ENCODE measurements at places on chromosomes 6 and 20.

DNA sequence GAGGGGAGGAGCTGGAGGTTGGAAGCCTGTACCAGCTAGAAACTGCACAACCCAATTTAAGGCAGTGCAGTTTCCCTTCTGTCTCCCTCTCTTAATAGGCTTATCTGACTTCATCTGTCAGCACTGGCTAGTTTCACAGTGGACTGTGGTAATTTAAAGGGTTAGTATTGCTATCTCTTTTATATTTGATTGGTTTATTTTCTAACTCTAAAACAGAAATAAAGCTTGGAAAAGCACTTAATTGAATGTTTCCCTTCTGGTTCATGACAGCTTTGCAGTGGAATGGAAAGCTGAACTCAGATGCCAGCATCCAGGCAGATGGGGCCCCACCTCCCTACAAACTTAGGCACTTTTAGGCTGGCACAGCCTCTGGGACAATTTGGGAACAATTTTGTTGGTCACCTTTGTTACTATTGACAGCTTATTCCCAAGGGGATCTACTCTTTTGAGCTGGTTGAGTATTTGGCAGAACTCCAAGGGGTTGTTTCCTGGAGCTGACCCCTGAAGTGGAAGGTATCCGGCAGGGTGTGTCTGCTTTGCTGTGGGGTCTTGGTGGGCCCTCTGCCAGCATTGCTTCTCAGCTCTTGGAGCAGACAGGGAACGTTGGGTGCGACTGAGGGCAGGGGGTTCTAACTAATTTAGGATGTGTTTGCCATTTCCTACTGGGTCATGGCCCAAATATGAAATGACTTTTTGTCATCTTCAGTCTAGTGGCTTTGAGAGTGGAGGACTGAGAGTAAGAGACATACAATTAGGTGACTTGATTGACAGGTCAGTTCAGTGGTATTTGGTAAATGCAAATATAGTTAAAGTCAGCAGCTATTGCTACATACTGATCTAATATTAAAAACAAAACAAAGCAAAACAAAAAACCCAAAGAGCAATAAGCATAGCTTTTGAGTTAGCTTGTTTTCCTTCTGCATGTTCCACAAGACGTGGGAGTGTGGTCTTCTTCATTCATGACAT is 9.3 kb downstream of the SH3BGRL2 start:
- DNase-seq, result no peak

- no peak for DNase-seq
These were observed 48.8 kb upstream of the PAK5 start for GRCh38 chr20:9887706-9888105.

GRCh38 chr6:150276937-150277742 is 91.7 kb upstream of the IYD start:
- no peak for DNase-seq

DNA sequence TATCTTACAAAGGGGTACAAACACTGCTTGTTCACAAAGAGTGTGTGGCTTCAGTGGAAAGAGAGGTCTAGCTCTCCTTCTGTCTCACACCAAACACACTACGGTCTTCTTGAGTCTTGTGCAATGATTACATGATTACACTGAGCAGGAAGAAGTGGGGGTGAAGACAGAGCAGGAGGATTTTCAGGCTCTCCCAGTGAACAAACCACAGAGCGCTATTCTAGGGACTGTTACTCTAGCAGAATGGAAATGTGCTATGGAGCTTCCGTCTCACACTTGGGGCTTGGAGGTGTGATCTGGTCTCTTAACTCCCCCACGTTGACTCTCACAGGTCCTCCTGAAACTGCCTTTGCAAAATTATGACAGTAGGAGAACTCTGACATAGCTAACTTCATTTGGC is 203.4 kb downstream of the MYLK4 start:
- DNase-seq, result no peak

DNA sequence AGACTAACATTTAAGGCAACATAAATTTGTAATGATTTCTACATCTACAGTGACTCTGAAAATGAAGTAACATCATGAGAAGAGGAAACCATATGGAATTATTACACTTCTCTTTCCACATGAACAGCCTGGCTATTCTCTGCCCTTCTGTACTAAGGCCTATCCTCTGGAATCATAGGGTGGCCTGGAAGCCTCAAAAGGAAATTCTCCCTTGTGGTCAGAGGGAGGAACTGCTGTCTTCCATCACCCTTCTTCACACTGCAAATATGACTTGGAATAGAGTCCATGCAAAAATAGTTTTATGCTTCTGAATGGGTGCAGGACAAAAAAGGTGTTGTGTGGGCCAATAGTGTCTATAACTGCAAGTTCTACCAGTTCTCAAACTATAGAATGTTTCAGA is 44.6 kb upstream of the SH3BGRL2 start:
- peak; percentile 49 for DNase-seq

GRCh38 chr6:131223416-131223815 is 88.1 kb downstream of the AKAP7 start:
- DNase-seq, result no peak

DNA sequence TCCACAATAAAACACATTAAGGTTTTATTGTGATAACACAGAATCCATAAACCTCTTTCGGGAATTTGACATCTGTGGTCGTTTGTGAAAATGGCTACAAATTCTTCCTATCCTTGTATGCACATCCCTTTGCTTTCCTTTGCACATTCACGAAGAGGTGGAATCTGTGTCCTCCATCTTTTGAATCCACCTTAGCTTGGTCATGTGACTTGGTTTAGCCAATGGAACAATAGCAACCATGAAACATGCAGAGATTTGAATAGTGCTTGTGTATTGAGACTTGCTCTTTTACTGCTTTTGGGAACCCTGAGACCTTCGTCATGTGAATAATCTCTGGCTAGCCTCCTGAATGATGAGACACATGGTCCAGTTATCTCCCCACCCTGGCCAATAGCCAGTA is 49.7 kb upstream of the NOP56 start:
- DNase-seq, result no peak

DNA sequence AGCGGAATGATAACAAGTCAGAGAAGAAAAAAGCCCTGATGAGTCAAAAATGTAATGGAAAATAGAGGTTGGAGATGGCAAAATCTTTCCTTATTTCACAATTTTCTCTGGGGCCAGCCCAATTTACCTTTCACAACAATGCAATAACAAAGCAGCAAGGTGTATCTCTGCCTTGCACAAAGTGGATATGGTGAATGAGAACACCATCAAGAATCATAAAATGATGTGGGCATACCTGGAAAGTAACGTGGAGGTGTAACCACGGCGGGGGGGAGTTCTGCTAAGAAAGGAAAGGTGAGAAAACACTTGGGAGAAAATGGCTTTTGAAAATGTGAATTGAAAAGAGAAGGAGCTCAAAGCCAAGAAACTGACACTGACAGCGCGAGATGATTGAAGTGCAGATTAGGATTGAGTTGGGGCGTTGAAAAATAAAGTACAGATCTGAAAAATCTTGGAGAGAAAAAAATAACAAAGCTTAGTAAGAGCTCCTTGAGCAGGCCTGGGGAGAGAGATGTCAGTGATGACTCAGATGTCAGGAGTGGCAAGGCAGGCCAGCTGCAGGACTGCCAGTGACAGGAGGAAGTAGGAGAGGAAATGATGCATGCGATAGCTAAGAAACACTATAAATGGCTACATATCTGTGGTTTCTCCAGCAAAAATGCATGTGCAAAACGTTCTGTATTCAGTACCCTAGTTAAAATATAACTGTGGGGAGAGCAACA is 26.2 kb downstream of the ARHGAP18 start:
- peak; percentile 99 for DNase-seq

GRCh38 chr6:161439093-161439492 is 165.2 kb upstream of the AGPAT4 start:
- DNase-seq, result peak; percentile 98

- DNase-seq, result no peak
These were observed 137.9 kb downstream of the DLL1 start for GRCh38 chr6:170152989-170153388.

DNA sequence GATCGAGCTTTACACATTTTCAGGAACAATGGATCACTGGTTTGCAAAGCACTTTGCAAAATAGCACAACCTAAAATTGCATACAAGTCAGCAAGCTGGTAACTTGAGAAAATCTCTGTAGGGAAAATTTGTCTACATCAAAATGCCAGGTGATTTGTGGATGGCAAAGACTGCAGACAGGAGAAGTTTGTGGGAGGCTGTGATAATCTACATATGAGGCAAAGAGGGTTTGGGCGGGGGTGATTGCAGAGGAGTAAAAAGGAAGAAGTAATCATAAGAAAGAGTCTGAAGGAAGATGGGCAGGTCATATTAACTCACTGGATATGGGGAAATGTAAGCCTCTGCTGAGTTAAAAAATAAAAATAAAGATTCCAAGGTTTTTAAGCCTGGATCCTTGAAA is 166.3 kb upstream of the STXBP5 start:
- no peak for DNase-seq

DNA sequence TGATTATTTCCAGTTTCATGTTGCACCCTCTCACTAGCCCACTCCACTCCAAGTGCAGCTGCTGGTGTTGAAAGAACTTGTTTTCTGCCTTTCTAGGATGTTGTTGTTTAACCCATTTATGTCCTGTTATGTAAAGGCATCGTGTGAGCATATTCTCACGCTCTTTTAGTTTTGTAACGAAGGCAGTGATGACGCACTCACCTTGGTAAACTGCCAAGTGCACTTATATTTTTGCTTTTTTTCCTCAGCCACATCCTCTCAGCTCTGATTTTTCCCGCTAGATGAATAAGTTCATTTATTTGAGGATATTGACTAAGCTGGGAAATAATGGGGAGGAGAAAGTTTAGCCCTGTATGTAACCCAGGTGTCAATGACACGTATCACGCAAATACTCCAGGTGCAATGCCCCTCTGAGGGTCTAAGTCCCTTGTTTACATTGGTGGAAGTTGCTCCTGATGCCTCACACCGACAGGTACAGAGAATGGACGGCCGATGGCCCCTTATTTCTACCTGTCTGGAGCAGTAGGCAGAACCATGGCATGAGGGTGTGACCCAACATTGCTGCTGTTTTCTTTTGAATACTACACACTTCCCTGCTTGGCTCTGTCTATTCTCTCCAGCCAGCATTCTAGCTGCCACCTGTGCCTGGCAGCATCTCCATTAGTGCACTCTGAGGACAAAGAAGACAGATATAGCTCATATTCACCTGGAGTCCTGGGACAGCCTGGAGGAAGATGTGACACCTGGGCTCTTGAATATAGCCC is 132.7 kb upstream of the SLC24A3 start:
- DNase-seq, result peak; percentile 2

- DNase-seq, result no peak
These were observed 57.9 kb upstream of the MLN start for GRCh38 chr6:33861722-33862121.

- no peak for DNase-seq
These were observed 101.6 kb upstream of the SNX9 start for GRCh38 chr6:157721426-157721825.

- no peak for DNase-seq
These were observed 503.6 kb downstream of the PTPRT start for GRCh38 chr20:42686057-42686456.

DNA sequence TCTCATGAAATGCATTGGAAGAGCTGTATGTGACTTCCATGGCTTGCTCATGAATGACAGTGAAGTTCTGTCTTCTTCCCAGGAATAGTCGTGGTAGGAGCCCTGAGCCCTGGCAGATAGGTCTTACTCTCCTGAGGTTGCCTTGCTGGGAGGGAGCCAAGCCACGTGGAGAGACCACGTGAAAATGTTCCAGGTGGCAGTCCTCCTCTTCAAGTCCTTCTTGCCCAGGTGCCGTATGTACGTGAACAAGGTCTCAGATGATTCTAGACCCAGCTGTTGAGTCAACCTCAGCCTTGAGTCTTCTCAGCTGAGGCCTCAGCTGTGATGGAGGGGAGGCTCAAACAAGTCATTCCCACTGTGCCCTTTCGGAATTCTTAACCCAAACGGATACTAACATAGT is 192.4 kb upstream of the PRDM1 start:
- DNase-seq, result no peak

DNA sequence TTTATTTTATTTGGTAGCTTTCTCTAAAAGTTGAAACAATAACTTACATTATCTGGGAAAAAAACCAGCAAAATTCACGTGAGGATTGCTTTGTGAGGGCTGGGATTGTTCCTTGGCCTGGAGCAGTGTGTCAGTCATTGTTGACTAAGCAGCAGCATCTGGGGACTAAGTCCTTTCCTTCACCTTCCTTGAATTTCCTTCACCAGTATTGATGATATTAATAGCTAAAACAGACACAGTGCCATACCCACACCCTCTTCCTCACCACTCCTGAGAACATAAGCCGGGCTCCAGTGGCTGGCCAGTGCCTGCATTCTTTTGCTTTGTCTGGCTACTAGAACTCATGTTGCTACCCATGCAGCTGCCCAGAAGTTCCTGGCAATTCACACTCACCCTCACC is 23.7 kb downstream of the PLCB1 start:
- no peak for DNase-seq

GRCh38 chr6:48471326-48471725 is 360.3 kb upstream of the PTCHD4 start:
- no peak for DNase-seq

- no peak for DNase-seq
These were observed 45.8 kb downstream of the SNX9 start for GRCh38 chr6:157868835-157869234.

- no peak for DNase-seq
These were observed 1.4 kb downstream of the STK38 start for GRCh38 chr6:36545767-36546307.

- DNase-seq, result peak; percentile 97
These were observed 61.7 kb downstream of the PYGB start for GRCh38 chr20:25309395-25310267.

GRCh38 chr6:47258724-47259347 is 50.9 kb downstream of the TNFRSF21 start:
- DNase-seq, result no peak

DNA sequence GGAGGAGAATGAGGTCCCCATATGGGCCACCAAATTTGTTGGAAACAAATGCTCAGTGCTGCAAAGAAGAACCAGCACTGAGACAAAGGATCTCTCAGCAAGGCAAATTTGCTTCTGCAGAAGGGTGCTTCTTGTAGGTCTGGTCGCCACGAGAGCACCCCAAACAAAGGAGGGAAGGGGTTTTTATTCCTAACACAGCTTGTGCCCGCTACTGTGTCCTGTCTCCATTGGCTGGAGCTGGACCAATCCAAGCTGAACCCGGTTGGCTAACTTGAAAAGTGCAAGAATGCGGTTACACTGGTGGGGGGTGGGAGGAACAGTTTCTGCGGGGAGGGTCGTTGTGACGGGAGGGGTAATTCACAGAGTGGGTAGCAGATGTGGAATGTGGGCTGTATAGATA is 54.1 kb upstream of the TULP1 start:
- DNase-seq, result no peak

GRCh38 chr20:44748005-44748370 is 2.3 kb downstream of the KCNK15 start:
- DNase-seq, result peak; percentile 34

- no peak for DNase-seq
These were observed 891 bp upstream of the GHRH start for GRCh38 chr20:37262505-37262904.

- no peak for DNase-seq
These were observed 5.5 kb downstream of the MYLIP start for GRCh38 chr6:16134430-16134829.
